Renal cortex interstitium (tissue), 15 donors: ENCODE measurements at places on chromosomes 11 and 22. TPM values are rescaled to one million over a fixed set of nuclear protein-coding genes. Genes with fewer than 3 reads are reported as not detected.

DNA sequence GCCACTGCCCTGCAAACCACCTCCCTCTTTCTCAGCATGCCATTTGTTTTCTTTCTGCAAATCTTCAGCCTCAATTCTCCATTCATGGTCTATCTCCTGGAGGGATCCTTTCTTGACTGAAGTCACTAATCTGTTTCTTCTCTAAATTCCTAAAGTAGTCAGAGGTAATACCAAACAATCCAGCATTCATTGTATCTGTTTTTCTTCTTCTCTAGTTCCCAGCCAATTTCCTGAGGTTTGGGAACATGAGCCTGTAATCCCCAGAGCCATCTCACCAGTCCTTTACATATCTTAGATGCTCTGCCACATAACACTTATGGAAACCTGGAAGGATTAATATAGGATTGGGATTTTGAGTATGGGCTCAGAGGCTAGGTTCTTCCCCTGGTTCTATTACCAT lies 86.5 kb downstream of the MICAL2 start:
- DNase-seq, result no peak

The TUG1 gene
- 211 TPM for polyA plus RNA-seq

DNA sequence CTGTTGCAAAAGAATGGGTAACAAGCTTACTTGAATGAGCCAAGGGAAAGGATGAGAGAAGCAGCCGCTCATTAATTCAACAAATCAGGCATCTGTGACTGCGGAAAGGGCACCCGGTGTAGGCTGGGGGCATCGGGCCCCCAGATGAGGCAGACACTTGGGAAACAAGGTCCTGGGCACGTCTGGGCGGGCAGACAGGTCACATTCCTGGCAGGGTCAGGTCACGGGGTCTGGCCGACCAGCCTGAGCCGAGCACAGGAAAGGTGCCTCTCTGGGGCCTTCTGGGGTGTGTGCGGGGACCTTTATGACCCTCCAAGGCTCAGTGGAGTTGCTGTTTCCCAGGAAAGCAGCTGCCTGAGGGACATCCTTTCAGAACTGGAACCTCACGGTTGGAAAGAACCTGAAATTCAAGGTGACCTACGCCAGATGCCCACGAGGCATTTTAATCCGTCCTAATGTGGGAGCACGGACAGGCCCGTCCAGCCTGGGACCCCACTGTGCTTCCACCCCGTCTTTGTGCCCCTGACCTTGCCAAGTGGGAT lies 57.1 kb downstream of the ST14 start:
- no peak for DNase-seq

The C22orf42 gene
- polyA plus RNA-seq, result not detected

DNA sequence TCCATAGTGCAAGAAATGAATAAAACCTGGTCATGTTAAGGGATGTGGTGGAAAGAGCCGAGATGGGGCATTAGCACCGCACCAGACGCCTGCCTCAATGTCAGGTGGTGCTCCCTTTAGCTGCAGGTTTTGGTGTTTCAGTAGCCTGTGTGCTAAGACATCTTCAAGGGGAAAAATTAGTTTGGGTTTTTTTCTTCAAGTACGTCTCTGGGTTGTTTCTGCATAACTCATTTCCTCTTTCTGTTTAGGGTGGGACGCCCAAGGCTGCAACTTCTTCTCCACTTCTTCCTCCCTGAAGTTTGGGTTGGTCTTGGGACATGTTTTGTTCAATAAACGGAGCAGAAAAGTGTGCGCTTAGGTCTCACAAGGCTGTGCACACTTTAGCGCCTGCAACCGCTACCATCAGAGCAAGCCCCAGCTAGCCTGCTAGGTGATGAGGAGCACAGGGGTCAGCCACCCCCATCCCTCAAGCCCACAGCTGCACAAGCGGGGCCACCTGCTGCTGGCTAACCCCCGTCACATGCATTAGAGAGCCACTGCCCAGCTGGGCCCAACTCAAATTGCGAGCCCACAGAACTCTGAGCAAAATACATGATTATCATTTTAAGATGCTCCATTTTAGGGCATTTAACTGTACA lies 1495.7 kb downstream of the TBC1D22A start:
- DNase-seq, result no peak

GRCh38 chr11:70378506-70379134 lies 19.7 kb upstream of the CTTN start:
- DNase-seq, result no peak

The TMPRSS4 gene
- polyA plus RNA-seq, result 46.6 TPM

The CASP5 gene
- not detected for polyA plus RNA-seq

The MS4A7 gene
- polyA plus RNA-seq, result 16.1 TPM

The HBE1 gene
- 9.6 TPM for polyA plus RNA-seq

The AMPD3 gene
- 5.0 TPM for polyA plus RNA-seq

The ADAMTS15 gene
- polyA plus RNA-seq, result 65.2 TPM

GRCh38 chr11:100672498-100673033 lies 14.5 kb upstream of the ARHGAP42 start:
- no peak for DNase-seq

- DNase-seq, result no peak
These were observed 76.0 kb downstream of the MYEOV start for GRCh38 chr11:69369945-69370344.

The RTN4RL2 gene
- 3.9 TPM for polyA plus RNA-seq

- DNase-seq, result no peak
These were observed 1280.4 kb downstream of the TBC1D22A start for GRCh38 chr22:48042621-48043395.

The TIGD3 gene
- 0.53 TPM for polyA plus RNA-seq

DNA sequence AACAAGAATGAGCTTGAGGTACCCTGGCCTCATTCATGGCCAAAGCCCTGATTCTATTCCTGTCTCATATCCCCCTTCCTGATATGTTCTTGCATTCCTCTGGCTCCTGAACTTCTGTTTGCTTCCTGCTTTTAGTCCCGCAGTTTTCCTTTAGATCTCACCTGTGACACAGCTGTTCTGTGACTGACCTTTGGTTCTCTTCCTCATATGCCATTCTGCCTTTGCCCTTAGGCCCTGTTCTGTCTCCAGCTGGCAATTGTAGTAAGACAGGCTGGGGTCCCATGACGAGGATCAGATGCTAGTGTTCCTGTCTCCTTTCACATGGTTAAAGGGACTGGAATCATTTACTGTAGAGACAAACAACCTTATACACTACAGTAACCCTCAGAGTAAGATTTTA lies 59.0 kb upstream of the PDE3B start:
- DNase-seq, result no peak

DNA sequence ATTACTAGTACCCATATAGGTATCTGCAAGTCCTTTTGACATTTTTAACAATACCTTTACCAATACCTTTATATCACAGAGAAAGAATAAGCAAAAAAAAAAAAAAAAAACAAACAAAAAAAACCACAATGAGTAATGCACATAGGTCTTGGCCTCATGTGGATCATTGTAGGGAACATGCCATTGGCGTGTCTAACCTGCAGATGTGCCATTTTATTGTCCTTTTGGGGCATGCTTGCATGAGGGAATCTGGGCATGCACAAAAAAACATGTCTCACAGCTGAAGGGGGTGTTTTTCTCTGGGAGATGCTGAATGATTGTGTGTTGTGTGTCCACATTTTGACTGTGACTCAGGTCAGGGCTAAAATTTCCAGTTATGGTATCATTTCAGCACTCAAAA lies 361.6 kb downstream of the GUCY1A2 start:
- DNase-seq, result no peak

DNA sequence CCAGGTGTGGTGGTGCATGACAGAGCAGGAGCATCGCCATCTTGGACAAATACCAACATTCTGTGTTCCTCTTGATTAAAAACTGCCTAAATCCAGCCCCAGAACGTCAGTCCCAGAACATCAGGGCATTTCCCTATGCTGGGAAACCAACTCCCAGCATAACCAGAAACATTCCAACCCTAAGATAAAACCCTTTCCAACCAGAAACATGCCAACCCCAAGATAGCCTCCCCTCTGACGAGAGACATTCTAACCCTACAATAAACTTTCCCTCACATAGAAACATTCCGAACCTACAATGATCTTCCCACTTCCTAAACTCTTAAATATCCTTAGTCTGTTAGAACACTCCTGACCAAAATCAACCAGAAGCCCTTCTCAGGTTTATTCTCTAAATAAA lies 11.6 kb downstream of the PLAAT4 start:
- DNase-seq, result no peak

DNA sequence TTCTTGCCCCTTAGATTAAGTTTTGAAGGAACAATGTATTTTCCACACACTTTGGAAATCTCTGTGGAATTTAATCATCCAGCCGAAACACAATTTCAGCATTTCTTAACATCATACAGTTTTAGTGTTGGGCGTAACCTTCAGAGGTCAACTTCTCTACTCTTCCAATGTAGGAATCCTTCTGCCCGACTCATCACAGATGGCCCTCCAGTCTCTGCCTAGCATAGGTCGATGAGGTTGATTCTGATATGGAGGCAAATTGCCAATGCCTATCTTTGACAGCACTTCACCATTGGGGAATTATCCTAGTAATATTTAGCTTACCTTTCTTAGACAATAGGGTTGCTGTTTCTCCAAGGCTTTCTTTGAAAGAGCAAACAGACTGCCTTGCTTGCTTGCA lies 175.7 kb upstream of the TTC12 start:
- DNase-seq, result no peak

The RFPL1 gene
- 1.2 TPM for polyA plus RNA-seq

- no peak for DNase-seq
These were observed 126.8 kb upstream of the APOA1 start for GRCh38 chr11:116964269-116964668.

DNA sequence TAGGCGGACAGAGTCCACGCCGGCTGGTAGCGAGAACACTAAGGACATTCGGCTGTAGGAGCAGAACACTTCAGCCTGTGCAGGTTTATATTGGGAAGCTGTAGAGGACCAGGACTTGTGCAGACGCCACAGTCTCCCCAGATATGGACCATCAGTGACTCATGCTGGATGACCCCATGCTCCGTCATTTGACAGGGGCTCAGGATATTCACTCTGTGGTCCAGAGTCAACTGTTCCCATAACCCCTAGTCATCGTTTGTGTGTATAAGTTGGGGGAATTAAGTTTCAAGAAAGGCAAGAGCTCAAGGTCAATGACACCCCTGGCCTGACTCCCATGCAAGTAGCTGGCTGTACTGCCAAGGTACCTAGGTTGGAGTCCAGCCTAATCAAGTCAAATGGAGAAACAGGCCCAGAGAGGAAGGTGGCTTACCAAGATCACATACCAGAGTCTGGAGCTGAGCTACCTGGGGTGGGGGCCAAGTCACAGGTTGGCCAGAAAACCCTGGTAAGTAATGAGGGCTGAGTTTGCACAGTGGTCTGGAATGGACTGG lies 17.2 kb downstream of the P2RY2 start:
- no peak for DNase-seq

The GRK3 gene
- polyA plus RNA-seq, result 9.3 TPM

DNA sequence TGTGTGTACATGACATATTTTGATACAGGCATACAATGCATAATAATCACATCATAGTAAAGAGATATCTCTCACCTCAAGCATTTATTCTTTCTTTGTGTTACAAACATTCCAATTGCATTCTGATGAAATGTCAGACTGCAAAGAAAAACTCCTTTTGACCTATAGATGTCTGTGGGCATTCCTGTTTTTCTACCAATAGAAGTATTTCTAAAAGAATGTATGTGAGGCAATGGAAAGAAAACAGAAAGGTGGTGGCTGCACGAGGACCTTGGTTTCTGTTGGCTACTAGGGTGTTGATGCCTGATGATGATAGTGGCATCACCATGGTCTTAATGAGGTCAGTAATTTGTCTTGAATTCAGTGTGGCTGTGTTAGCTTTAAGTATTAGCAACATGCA lies 137.0 kb upstream of the ANO3 start:
- no peak for DNase-seq

The ARHGAP20 gene
- 5.1 TPM for polyA plus RNA-seq

The OAF gene
- 28.7 TPM for polyA plus RNA-seq

The MED17 gene
- 44.8 TPM for polyA plus RNA-seq

GRCh38 chr11:102534261-102534872 lies 3.8 kb upstream of the MMP7 start:
- no peak for DNase-seq

The BEST1 gene
- polyA plus RNA-seq, result 5.1 TPM

DNA sequence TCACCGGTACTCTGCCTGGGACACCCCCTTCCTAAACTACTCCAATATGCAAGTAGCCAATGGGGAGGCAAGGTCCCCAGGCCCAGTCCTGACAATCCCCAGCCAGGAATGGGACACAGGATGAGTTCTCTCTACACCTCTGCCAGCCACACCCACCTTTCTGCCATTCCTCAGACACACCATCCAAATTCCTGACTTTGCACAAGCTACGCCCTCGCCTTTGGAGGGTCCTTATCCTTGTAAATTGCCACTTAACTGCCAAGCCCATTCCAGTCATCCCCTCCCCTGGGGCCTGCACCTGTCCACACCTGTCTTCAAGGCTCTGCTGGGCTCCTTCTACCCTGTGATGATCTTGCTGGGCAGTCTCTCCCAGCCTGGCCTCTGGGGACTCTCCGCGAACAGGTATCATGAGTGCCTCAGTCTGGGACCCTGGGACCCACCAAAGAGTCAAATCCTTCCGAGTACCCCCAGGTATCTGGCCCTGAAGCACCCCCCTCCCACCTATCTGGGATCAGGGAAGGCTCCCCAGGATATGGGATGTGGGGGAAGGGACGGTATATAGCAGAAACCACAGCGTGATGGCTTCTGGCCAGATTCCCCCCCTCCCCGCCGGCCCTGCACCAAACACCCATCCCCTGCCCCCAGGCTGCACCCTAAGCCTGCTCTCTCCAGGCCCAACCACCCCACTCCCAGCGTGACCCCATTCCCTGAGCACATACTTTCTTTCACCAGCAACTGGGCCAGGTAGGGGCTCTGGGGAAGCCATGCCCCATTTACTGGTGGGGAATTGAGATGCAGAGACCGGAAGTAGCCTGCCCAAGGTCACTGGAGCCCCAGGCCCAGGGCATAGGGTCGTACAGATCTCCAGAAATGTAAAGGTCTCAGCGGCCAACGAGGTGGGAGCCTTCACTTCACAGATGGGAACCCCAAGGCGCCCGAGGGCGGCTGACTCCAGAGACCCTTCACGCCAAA lies 806 bp downstream of the ARAP1 start:
- no peak for DNase-seq

DNA sequence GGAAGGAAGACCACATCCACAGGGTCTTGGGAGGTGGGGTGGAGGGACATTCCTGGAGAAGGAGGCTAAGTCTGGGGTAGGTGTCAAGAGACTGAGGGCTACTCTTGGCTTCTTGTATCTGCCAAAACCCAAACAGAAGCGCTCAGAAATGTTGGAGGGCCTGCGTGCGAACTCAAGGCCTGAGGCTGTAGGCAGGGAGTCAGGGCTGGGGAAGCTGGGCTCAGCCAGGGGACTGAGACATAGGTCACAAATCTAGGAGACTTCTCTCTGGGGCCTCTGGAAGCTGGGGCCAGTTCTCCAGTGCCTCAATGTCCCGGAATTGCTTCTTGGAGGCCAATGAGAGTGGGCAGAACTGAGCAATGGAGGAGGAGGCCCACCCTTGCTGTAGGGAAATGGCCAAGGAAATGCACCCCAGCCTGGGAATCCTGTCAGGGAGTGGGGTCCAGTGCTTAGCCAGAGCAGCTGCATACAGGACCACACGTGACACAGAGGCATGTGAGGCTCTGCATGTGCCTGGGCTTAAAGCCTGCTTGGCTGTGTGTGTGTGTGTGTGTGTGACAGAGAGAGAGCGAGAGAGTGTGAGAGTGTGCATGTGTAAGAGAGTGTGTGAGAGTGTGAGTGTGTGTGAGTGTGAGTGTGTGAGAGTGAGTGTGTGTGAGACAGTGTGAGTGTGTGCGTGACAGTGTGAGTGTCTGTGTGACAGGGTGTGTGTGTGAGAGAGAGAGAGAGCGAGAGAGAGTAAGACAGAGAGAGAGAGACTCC lies 141.3 kb downstream of the ST3GAL4 start:
- no peak for DNase-seq

The OR52I1 gene
- not detected for polyA plus RNA-seq
